ENCODE measurements at places on chromosomes 12 and 14. TPM values are rescaled to one million over a fixed set of nuclear protein-coding genes. Genes with fewer than 3 reads are reported as not detected.
A peak's percentile ranks its signal among the peaks of the same experiment; 100 is the strongest.

DNA sequence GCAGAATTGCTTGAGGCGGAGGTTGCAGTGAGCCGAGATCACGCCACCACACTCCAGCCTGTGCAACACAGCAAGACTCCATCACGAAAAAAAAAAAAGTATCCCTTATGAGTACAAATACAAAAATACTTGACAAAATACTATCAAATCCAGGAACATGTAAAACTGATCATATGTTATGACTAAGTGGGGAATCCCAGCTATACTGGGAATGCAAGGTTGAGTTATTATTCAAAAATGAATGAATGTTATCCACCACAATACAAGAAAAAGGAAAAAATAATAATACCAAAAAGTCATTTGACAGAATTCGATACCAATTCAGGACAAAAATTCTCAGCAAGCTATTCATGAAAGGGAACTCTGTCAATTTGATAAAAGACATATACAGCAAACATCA lies 32.6 kb downstream of the MOK start:
- DNase-seq = no peak

DNA sequence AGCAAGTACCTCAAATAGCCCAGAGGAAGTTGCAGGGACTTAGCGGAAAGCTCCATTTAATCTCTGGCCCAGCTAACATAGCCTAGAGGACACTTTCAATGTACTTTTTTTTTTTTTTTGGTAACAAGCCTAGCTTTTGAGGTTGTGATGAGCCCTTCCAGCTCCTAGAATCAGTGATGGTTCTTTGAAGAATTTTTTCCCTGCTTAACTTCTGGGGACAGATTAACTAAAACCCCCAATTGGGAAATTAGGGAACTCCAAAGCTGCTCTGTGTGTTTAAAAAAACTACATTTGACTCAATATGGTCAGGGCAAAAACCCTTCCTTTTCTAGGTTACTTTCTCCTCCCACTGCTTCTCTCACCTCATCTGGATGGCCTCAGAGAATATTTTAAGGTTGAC lies 23.9 kb upstream of the ITGA5 start:
- no peak for DNase-seq

- no peak for DNase-seq
Measured at GRCh38 chr12:131239384-131240094, 285.8 kb downstream of the ADGRD1 start.

GRCh38 chr14:39956372-39956771 lies 524.1 kb upstream of the FBXO33 start:
- DNase-seq = peak; percentile 4

- no peak for DNase-seq
Measured at GRCh38 chr12:117986705-117987469, 18.1 kb upstream of the KSR2 start.

- DNase-seq = no peak
Measured at GRCh38 chr12:69068448-69068847, 135.5 kb upstream of the CPM start.

DNA sequence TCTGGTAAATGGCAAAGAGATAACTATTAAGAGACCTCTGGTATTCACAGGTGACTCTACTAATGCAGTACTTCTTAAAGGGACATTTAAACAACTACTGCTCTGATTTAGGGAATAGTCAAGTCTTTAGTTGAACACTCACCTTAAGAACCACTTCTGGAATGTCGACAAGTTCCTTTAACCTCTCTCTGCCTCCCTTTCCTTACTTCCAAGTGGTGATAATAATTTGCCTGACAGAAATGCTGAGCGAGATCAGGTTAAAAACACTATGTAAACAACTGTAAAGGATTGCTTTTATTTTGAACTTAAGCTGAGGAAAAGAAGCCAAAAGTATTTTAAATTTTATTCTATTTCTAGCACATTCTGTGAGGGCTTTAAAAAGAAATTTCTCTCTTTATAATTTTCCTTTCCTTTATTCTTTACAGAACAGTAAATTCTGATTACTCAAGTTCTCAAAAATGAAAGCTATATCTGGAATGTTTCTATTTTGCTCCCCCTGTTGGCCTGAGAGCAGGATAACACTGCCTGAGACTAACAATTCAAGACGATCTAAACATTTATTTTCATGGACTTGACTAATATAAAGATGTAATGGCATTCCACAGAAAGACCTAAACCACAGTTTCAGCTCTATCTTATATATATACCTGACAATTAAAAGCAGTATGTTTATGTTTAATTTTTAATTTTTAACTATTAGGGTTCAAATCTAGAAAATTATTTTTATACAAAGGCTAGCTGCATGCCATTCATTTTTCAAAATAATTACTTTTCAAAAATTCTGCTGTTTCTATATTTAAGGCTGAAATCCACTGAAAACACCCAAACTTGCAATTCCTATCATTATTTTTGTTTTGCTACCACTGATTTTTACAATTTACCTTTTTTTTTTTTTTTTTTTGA lies 29.2 kb downstream of the ZCCHC8 start:
- DNase-seq = peak; percentile 71

GRCh38 chr14:57066887-57067513 lies 201.7 kb downstream of the EXOC5 start:
- DNase-seq = peak; percentile 83

Gene PTGDR
- total RNA-seq = 0.23 TPM

Data from GM23338 (cell line).